ENCODE measurements at places on chromosomes 1 and 21.

DNA sequence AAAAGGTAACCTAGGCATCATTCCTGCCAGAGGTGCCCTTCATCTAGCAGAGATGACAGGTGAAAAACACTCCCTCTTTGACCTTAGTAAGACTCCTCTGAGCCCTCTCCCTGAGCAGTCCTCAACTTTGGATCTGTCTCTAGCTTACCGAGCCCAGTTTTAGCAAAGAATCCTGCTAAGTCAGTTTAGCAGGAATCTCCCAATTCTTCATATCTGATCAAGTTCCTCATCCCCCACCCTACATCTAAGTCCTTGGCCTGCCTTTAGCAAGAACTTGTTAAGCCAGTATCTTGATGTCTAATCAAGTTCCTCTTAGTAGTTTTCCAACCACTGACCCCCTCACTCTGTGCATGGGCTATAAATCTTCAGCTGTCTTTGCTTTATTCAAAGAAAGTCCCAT is 235.6 kb downstream of the OMA1 start:
- no peak for DNase-seq

DNA sequence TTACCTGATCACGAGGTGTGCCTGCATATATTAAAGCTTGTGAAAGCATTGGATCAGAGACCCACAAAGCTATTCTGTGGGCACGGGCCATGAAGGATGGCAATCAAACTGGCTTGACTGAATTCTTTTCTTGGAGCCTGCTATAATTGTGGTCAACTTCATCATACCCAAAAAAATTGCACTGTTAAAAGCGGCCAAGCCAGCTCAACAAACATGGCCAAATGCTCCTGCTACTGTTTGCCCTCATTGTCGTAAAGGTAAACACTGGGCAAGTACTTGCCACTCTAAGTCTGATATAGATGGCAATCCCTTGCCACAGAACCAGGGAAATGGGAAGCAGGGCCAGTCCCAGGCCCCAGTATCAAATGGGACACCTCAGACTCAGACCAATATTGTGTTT is 6.6 kb upstream of the GSTM5 start:
- no peak for DNase-seq

DNA sequence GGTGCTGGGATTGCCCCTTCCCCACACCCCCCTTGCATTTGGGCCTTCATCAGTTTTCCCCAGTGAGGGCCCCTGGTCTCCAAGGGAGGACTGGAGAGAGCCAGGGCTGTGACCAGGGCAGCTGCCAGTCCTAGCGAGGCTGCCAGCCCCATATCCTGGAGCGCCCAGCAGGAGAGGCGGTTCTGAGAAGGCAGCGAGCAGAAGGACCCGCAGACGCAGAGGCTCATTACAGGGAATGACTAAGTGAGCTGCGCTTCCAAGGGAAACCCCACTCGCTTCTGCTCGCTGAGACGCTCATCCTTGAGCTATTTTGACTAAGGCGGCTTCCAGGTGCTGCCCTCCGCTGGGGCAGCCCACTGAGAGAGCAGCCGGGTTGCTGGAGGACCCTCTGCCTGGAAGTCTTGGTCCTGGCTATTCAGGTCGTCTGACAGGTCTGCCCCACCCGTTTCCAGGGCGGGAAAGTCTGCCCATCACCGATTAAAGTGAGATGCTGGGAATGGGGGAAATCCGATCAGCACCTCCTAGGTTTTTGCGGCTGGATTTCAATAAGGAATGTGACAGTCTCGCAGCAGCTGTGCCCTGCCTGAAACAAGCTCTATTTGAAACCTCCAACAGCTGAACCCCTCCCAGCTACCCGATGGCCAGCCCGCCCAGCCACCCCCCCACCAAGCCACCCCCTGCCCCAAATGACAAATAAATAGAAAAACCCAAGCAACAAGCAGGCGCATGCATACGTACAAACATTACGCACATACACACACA is 2.8 kb downstream of the KCNN3 start:
- no peak for DNase-seq

GRCh38 chr21:14699433-14700407 is 153.6 kb upstream of the SAMSN1 start:
- DNase-seq = no peak

- DNase-seq = no peak
Measured at GRCh38 chr1:72827278-72827677, 544.9 kb upstream of the NEGR1 start.

GRCh38 chr1:9230869-9231533 is 3.6 kb upstream of the H6PD start:
- no peak for DNase-seq

DNA sequence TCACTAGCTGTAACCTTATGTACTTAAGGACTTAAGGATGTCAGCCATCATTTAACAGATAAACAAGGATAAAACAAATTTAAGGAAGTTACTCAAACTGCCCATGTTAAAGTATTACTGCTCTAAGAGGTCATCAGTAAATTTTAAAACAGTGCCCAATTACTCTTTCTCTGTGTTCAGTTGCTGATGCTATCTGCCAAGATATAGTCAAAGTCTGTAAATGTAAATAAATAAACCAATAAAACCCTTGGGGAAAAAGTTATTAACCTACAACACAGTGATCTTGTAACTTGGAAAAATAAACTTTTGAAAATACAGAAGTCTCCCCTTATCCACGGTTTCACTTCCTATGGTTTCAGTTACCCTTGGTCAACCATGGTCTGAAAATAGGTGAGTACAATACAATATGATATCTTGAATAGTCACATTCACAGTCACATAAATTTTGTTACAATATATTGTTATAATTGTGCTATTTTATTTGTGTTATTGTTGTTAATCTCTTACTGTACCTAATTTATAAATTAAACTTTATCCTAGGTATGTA is 501.8 kb downstream of the LMO4 start:
- no peak for DNase-seq

DNA sequence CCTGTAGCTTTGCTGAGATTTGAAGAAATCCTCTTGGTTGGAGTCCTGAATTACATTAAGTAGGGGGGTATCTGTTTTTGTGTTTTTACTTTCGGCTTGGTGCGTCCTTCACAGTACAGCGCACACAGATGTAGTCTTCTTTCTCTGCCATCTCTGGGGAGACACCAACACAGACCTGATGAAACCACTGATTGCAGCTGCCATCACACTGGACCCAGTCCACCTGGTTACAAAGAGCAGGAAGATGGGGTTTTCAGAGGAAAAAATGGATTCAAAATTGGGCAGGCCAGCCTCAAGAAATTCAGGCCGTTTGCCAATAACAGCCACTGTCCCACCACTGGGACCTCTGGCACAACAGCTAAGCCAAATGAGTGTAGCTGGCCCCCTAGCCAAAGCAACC is 18.7 kb upstream of the SYT2 start:
- DNase-seq = no peak

DNA sequence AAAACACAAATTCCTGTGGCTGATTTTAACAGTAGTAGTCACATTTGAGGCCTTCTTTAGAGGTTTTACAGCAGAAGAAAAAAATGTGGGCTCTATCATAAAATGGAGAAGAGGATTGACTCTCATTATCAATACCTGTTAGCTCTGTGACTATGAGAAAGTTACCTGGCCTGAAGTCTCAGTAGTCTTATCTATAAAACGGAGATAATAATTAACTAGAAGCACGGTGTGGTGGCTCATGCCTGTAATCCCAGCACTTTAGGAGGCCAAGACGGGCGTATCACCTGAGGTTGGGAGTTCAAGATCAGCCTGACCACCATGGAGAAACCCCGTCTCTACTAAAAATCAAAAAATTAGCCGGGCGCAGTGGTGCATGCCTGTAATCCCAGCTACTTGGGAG is 90.4 kb upstream of the PLPPR4 start:
- DNase-seq = no peak

DNA sequence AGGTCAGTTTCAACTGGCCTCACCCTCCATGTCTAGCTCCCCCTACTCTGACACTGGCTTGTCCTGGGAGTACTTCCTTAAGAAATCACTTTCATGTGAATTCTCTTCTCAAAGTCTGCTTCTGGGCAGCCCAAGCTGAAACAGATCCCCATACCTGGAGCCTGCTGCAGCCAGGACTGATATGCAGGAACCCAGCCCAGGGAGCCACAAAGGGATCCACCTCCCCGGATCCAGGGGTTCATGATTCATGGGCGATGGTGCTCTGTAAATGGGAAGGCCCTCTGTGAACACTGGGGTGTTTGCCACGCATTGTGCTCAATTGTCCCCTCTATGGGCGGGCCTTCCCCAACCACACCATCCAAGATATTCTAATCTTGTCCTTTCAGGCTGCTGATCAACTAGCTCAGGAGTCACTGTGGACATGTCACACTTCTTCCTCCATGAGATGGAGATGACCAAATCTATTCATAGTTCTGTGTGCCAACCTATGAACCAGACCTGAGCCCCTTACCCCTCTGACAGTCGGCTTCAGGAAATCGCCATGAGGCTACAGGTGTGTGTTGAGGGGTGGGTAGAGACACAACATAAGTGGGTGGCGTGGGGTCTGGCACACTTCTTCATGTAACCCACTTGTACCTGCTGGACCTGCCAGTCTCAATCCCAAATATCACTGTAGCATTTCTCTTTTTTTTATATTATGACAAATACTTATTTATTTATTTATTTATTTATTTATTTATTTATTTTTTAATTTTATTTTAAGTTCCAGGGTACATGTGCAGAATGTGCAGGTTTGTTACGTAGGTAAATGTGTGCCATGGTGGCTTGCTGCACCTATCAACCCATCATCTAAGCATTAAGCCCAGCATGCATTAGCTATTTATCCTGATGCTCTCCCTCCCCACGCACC is 41.8 kb downstream of the RUNX3 start:
- no peak for DNase-seq

DNA sequence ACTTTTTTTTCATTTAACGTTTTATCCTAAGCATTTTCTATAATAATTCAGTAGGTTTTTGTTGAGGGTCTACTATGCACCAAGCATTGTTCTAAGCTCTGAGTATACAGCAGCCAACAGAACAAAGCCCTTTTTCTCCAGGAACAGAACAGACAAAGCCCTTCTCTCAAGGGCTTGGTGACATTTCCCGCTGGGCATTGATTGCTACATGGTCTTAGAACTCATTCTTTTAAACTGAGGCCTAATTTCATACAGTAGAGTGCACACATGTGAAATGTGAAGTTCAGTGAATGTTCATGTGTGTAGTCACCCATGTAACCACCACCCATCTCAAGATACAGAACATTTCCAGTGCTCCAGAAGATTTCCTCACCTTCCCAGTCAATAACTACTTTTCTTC is 15.2 kb upstream of the PDIK1L start:
- DNase-seq = no peak

DNA sequence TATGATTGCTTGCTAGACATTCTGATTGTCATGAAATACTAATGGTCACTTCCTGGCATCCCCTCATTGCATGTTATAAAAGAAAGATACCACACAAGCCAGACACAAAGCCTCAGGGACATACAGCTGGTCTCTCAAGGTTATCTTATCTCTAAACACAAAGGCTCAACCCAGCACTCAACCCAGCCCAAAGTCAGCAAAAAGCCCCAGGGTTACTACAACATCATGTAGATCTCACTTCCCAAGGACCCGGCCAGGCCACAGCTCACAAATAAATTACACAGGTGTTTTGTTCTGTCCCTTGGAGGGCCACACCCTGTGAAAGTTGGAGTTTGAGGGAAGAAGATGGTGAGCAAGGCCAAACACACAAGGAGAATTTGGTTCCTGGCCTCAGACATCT is 109.7 kb upstream of the BARHL2 start:
- DNase-seq = no peak

- DNase-seq = no peak
Measured at GRCh38 chr1:92826792-92827191, 5.0 kb upstream of the RPL5 start.

DNA sequence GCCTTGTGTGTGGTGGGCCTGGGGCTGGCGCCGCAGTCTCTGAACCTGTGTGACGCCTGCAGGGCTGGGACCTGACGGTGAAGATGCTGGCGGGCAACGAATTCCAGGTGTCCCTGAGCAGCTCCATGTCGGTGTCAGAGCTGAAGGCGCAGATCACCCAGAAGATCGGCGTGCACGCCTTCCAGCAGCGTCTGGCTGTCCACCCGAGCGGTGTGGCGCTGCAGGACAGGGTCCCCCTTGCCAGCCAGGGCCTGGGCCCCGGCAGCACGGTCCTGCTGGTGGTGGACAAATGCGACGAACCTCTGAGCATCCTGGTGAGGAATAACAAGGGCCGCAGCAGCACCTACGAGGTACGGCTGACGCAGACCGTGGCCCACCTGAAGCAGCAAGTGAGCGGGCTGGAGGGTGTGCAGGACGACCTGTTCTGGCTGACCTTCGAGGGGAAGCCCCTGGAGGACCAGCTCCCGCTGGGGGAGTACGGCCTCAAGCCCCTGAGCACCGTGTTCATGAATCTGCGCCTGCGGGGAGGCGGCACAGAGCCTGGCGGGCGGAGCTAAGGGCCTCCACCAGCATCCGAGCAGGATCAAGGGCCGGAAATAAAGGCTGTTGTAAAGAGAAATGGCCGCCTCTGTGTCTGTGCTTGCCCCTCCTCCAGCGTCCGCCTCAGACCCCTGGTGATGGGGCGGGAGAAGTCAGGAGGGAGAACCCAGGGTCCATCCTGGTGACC is 788 bp downstream of the ISG15 start:
- no peak for DNase-seq

DNA sequence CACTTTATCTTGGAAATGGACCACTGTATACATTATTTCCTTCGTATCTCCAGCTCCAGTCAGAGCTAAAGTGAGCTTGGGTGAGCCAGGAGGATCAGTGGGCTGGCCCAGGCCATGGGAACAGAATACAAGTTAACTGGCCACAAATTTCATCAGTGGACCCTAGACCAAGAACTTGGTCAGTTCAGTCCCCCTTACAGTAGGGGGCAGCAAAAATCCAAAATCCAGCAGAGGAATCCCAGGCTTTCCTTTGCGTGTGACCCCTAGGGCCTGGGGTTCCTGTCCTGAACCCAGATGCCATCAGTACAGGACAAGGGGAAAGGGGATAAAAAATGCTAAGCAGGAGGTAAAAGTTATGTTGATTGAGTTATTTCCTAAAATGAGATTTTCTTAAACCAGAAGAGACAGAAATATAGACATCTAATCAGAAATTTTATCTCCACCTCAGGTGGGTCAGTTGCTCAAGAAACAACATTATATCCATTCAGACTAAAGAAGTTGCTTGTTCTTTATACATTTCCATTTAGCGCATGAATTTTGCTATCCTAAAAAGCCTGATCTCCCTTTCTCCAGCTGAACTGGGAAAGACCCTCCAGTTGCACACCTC is 24.1 kb upstream of the LCE5A start:
- no peak for DNase-seq

DNA sequence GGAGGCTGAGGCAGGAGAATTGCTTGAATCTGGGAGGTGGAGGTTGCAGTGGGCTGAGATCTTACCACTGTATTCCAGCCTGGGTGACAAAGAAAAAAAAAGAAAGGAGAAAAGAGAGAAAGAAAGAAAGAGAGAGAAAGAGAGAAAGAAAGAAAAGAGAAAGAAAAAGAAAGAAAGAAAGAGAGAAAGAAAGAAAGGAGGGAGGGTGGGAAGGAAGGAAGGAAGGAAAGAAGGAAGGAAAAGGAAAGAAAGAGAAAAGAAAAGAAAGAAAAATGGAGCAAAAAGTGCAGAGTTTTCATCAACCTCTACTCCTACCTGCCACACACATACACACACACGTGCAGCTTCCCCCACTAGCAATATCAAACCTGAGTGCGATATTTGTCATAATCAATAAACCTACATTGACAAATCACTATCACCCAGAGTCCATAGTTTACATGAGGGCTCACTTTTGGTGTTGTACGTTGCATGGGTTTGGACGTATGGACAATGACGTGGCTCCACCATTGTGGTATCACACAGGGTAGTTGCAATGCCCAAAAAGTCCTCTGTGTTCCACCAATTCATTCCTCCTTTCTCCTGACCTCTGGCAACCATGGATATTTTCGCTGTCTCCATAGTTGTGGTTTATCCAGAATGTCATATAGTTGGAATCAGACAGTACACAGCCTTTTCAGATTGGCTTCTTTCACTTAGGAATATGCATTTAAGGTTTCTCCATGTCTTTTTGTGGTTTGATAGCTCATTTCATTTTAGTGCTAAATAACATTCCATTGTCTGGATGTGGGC is 36.5 kb downstream of the EVA1C start:
- no peak for DNase-seq

Measured in esophagus squamous epithelium (tissue), 5 donors.